ENCODE measurements at places on chromosomes 6 and 20. TPM values are rescaled to one million over a fixed set of nuclear protein-coding genes. Genes with fewer than 3 reads are reported as not detected.

DNA sequence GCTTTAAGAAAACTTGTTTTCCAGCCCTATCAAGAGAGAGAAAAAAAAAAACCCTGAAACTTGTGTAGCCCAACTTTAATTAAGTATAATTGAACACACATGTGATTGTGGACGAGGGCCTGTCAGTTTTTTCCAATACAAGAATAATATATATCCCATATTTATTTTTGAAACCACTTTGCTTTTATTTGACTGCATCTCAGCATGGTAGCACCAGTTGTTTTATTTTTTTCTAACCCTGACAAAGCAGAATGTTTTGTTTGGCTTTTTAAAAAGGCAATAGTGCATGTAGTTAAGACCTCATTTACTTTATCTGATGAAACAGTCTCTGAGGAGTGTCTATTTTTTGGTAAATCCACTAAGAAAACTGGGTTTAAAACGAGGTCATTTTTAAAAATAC is 257.7 kb downstream of the CDKAL1 start:
- no peak for DNase-seq

GRCh38 chr6:39178235-39178634 is 51.0 kb downstream of the KCNK5 start:
- DNase-seq = no peak

DNA sequence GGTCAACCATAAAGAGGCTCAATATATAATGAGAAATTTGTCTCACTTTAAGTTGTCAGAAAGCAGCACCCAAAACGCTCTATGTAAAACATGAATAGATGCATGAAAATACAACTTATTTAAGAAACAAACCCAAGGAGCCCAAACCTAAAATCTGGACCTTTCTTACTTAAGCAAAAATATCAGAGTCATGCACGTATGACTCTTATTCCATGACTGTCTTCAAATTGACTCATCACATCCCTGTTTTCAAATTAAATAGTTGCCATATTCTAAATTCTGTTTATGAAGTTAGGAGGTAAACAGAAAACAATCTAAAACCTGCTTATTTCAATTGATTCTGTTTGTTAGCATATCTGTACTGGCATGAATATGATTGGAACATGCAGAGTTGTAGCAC is 42.1 kb downstream of the ANKRD6 start:
- DNase-seq = no peak

DNA sequence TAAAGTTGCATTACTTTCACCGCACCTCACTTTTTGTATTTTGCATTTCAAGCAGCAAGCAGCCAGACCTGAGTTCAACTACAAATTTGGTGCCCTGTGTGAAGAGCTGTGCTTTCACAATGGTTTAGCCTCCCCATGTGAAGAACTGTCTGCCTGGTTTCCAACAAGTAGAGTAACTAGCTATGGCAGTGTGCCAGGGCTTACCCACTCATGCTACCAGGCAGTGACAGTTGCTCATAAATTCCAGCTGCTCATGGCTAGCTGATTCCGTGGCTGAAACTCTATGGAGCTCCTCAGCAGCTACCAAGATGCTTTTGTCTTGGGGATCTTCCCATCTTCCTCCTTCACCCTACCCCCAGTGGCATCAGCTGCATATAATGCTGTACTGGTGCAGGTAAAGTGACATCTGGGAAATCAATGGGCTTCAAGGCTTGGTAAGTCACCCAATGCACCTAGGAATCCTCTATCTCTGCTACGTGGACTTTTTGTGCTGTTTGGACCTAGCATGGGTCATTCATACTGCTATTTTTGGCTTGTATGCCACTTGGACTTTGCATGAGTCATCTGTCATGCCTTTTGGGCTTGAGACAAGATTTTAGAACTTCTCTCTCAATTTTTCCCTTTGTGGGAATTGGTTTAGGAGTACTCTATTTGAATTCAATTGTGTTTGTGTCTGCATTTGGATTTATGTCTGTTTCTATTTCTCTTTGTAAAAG is 176.5 kb upstream of the GJE1 start:
- no peak for DNase-seq

DNA sequence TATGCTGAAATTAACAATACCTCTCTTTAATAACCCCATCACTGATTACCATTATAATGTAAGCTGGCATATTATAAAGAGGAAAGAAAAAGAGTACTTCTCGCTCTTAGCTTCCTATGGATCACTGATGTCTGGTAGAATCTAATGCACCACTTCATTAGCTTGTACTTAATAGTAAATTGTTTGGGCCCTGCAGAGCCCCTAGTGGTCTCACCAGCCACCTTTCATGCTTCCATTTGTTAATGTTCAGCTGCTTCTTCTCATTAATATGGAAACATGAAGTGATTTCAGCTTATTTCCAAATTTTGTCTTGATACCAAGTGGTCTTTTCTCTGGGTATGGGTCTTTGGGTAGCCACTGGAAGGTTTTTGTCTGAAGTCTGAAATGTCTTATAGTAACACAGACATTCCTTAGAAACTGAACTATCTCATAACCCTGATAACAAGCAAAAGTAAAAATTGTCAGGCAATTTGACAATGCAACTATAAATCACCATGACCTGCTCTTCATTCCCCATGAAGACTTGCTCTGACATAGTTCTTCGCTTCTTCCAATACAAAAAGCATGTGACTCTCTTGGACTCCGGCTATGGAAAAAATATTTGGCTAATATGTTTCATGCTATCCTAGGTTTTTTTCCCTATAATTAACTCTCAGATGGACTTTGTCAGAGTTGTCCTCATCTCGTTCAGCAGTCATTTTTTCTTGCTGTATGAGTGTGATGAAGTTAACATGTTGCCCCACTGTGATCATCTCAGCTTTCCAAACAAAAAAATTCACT is 395.8 kb upstream of the MARCKS start:
- no peak for DNase-seq

Gene RIMS1
- polyA plus RNA-seq = 3.0 TPM

Gene GLP1R
- polyA plus RNA-seq = 0.75 TPM

Gene SMIM13
- 19.8 TPM for polyA plus RNA-seq

Gene PRL
- polyA plus RNA-seq = not detected

Gene HAO1
- polyA plus RNA-seq = 0.07 TPM

Gene MATN4
- 0.17 TPM for polyA plus RNA-seq
